ENCODE measurements at places on chromosomes 4 and X. TPM values are rescaled to one million over a fixed set of nuclear protein-coding genes. Genes with fewer than 3 reads are reported as not detected.

Gene PF4V1
- total RNA-seq = not detected

GRCh38 chr4:143381189-143382118 lies 44.8 kb downstream of the GAB1 start:
- DNase-seq = peak; percentile 87

DNA sequence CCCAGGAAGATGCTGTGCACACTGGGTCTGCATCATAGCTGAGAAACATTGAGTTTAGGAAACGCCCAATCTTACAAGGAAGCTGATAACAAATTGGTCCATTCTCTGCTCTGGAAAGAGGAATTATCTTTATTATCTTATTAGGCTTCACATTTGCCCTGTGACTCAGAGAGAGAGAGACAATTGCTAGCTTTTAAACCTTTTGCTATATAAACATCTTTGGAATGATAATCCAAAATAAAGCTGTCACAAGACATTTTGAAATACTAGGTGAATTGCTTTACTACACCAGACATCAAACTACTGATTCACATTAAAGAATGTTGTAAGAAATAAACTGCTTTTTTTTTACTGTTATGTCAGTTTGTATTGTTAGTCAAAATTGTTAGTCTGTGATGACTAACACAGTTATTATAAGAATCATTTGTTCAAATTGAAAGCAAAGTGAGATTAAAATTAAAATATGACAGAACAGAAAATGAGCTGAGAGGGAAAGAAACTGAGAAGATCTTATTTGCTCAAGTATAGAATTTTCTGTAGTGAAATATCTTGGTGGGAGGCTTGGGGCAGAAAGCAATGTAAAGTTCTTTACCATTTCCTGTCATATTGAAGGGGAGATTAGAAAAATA lies 765.4 kb upstream of the PCDH10 start:
- DNase-seq = no peak

DNA sequence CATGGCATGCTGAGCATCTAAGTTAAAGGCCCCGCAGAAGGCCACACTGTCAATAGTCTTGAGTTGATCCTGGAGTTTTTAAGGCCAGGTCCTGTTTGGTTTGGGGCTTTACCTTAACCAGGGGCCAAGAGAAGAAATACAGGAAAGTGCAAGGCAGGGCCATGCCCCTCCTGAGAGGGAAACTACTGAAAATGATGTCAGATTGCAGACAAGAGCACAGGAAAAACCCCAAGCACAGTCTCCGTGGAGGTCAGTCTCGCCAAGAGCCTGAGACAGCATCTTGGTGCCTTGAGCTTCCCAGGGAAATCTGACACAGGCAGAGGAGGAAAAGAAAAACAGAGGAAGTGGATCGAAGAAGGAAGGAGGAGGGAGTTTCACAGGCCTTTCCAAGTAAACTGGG lies 32.2 kb upstream of the GATB start:
- DNase-seq = no peak

Gene CAPN6
- 0.39 TPM for total RNA-seq

Gene RASGEF1B
- 3.0 TPM for total RNA-seq

- peak; percentile 43 for DNase-seq
These were observed 716 bp downstream of the KIT start for GRCh38 chr4:54658252-54659093.

Gene CCDC110
- 0.42 TPM for total RNA-seq

GRCh38 chrX:143581240-143581639 lies 54.7 kb downstream of the SLITRK4 start:
- no peak for DNase-seq

GRCh38 chrX:4451591-4451990 lies 738.1 kb upstream of the PRKX start:
- no peak for DNase-seq

DNA sequence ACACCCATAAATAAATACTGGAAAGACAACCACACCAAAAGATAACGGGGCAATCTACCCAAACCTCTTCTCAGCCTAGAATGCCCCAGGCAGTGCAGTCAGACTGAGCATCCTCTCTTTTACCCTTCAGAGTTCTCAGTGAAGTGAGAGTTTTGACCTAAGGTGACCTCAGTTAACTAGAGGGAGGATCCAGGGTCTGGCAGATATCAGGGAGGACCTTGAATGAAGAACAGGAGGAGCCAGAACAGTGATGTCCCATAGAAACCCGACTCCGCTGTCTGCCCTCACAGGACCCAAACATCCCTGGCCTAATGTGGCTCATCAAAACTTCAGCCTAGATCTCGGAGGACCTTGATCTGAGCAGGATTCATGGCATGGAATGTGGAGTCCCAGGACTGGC lies at the start of gene MAGEB3:
Gene MAGEB3 (plus strand): TSS at position 263 of the 400 bp plus-strand sequence. CDS start 5,268 bp downstream, outside the sequence.
- no peak for DNase-seq

GRCh38 chr4:13483768-13484121 lies 395 bp downstream of the RAB28 start:
- DNase-seq = peak; percentile 81

Gene MAGEH1
- total RNA-seq = 88.9 TPM

Gene CT83
- not detected for total RNA-seq

GRCh38 chr4:12110627-12111026 lies 681.9 kb upstream of the HS3ST1 start:
- DNase-seq = no peak

Gene TLR6
- total RNA-seq = 0.12 TPM

GRCh38 chr4:159142681-159143384 lies 40.0 kb downstream of the RAPGEF2 start:
- DNase-seq = no peak

DNA sequence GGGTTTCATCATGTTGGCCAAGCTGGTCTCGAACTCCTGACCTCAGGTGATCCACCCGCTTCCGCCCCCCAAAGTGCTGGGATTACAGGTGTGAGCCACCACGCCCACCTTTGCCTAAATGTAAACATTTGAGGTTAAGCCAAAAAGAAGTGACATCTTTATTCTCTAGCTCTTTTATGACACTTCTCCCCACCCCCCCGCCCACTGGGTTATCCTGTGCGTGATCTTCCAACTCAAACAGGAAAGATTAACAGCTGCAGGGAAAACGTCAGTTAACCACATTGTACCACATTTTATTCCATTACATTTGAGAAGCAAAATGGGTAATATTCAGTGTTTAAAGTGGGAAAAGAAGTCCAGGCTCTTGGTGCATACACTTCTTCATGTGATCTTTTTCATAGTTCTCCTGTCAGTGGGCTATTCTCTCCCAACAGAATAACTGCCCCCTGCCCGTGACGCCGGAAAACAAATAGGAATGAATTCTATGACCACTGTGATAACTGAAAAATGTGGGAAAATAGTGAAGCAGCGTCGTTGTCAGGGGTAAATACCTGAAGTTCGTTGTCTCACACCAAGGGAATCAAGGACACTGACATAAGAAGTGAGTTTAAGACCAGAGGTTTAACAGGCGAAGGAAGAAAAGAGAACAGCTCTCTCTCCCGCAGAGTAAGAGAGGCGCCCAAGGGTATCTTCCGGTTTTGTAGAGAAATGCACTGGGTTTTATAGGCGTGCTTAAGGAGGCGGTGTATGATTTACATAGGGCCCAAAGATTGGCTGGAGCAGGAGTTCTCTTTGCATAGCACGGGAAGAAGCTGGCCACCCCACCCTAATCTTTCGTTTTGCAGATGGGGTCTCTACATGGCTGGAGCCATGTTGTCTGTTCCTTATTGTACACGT lies 9.7 kb upstream of the SRD5A3 start:
- no peak for DNase-seq

- no peak for DNase-seq
These were observed 27.5 kb upstream of the PCDH18 start for GRCh38 chr4:137559801-137560200.

Gene GIMD1
- total RNA-seq = not detected

DNA sequence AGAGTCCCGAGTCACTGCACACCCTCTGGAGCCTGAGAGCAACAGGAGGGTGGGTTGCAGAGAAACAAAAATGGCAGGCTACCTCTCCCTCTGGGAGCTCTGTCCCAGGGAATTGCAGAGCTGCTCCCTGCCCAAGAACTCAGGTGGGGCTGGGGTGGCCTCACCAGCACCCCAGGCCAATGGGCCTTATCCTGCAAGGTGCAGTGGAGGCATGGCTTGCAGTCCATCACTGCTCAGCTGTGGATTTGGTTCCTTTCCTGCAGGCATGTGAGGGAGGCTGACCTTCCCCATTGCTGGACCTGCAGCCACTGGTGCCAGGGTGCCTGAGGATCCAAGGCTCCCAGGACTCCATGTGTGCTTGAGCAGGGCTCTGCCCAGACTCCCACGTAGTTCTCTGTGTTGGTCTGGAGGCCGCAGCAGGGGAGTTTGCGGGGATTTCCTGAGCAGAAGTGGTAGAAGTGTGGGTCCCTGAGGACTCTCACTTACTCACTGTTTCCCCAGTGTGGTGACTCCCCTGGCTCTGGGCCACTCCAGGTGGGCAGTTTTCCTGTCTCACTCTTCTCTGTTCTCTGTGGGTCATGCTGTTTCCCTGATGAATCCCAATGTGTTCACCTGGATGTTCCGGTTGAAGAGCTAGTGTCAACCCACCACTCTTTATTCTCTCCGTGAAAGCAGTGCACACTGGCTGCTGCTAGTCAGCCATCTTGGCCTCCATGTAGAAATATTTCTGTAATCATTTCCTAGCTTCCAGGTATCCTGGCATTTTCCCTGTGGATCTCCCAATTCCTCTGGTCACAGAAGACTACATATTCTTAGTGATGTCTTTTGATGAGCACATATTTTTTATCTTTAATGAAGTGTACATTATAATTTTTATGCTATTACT lies 82.3 kb downstream of the ARHGAP24 start:
- no peak for DNase-seq

Gene MAGEA12
- not detected for total RNA-seq

Gene RNF212
- 0.11 TPM for total RNA-seq

Gene BEND4
- total RNA-seq = 2.7 TPM

Gene PAK3
- 2.1 TPM for total RNA-seq

Gene GCNA
- 1.6 TPM for total RNA-seq

DNA sequence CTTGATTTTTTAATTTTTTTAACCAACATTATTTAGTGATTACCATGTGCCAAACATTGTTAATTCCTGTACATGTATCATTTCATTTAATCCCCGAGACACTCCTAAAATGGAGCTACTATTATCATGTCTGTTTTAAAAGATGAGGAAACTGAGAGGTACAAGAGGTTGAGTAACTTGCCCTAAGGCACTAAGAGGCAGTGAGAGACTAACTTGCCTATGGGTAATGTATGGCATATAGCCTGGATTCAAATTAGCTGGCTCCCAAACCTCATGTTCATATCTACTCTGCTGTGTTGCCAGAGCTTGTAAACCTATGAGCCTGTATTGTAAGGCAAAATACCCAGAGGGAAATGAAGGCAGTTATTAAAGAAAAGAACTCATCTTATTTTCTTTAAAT lies 443.6 kb downstream of the IL15 start:
- DNase-seq = no peak

GRCh38 chr4:98290511-98290910 lies 29.3 kb downstream of the RAP1GDS1 start:
- no peak for DNase-seq

DNA sequence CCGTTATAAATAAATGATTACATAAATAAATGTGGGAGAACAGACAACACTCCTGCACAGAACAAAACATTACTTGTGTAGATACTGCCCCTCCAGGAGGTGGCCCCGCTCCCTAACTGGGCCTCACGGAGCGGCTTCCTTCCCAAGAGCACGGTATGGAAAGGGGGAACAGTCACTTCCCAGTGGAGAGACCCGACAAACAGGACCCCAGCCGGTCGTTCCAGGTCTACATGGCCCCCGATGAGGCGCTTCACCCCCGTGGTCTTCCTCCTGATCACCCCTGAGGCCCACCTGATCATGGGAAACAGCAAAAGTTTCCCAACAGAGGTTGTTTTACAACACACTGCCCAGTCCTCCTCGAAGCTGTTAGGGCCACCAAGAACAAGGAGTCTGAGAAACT lies 6.6 kb upstream of the SLC6A8 start:
- no peak for DNase-seq

DNA sequence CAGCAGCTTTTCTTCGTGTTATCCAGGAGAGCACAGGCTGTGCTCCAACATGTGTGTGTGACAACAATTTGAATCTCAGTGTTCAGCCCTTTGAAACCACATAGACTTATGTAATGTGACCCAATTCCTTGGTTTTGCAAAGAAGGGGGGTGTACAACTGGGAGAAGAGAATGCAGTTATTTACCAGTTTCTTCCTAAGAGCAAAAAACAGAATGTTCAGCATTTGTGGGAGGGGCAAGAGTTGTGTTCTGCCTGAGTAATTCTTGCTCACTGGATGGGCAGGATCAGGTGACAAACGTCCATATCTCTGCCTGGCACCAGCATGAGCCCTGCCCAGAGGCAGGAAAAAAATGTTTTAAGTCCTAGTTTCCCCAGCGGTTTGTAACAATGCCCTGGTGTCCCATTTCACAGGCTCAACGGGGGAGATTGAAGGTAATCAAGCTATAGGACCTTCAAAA lies 72.0 kb downstream of the PRPS1 start:
- DNase-seq = peak; percentile 82

GRCh38 chr4:15149234-15149838 lies 147.1 kb downstream of the CPEB2 start:
- DNase-seq = no peak

DNA sequence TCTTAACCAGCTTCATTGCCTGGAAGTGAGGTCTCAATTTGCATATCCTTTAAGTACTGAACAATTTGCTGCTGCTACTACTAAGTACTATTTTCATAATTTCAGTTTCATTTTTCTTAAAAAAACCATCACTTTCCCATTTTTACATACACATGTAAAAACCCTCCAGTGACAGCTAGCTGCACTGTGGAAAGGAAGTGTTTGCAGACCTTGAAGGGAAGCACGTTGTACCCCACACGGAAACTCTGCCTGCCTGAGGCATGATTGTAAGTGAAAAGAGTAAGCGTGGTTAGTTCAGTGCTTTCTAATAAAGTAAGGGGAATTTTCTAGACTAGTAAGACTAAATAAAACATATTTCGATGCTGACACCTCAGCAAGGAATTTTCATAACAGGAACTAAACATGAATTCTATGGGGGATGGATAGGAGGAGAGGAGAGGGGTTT lies 103.6 kb downstream of the RAPGEF2 start:
- no peak for DNase-seq

DNA sequence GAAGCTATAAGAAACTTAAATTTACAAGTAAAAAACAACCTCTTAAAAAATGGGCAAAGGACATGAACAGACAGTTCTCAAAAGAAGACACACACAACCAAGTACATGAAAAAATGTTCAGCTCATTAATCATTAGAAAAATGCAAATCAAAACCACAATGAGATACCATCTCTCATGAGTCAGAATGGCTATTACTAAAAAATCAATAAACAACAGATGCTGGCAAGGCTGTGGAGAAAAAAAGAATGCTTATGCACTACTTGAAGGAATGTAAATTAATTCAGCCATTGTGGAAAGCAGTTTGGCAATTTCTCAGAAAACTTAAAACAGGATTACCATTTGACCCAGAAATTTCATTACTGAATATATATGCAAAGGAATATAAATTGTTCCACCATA lies 666.3 kb upstream of the GRIA3 start:
- DNase-seq = no peak

Gene SLC16A2
- total RNA-seq = 14.5 TPM

GRCh38 chr4:123418351-123418931 lies 21.8 kb downstream of the SPRY1 start:
- peak; percentile 50 for DNase-seq

Gene TCEAL3
- total RNA-seq = 11.8 TPM

- no peak for DNase-seq
These were observed 87.9 kb upstream of the PAK3 start for GRCh38 chrX:111008126-111008525.

GRCh38 chr4:145732001-145732815 lies 52.3 kb downstream of the C4orf51 start:
- DNase-seq = no peak

- DNase-seq = no peak
These were observed 56.8 kb downstream of the PCDH7 start for GRCh38 chr4:30776921-30777415.

All from cardiac muscle cell (in vitro differentiated cells and primary cell).